ENCODE measurements at places on chromosomes 13 and 19.

GRCh38 chr19:50873056-50873455, at the start of gene KLK2:
KLK2 (plus strand) TSS chr19:50873439; CDS start chr19:50873474, 35 bp downstream.
- DNase-seq: no peak

DNA sequence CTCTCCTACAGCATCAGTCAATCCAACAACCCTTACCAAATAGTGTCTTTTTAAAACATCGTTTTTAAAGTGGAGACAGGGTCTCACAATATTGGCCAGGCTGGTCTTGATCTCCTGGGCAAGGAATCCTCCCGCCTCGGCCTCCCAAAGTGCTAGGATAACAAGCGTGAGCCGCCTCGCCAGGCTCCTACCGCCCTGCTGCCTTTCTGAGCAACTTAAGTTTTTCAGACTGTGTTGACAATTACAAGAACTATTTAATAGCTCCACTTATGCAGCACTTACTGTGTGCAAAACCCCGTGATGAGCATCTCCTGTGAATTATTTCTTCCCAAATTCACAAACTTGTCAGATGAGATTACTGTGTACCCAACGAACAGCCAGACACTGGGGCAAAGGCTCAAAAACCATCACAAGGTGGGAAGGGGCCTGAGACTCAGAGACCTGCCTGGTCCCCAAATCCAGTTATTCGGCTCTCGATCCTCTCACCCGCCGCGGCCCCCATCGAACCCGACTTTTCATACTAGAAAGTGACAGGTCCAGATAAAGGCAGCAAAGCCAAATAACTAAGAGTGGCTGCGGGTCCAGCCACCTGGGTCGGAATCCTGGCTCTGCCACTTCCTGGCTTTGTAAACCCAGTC, 581 bp downstream of the RPL18 start:
- DNase-seq: no peak

DNA sequence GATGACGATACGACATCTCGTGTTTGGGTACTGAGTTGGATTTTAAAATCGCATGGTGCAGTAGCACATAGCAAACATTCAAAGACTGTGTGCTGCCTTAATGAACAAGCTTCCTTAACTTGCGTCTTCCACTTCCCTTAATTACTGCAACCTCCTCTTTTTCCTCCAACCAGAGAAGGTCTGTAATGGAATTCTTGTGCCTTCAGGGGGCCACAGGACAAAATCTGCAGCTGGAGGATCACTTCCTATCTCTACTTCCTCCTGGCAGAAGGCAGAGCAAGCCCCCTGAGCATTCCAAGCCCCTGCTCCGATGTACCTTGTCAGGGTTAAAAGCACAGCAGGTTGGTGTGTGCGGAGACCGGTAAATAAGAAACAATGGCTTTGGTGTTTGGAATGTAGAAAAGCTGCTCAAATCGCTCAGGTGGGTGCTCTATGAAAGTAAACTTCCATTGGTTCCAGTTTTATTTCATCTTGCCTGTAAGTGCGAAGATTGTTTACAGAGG, 151.3 kb upstream of the UQCRFS1 start:
- no peak for DNase-seq

DNA sequence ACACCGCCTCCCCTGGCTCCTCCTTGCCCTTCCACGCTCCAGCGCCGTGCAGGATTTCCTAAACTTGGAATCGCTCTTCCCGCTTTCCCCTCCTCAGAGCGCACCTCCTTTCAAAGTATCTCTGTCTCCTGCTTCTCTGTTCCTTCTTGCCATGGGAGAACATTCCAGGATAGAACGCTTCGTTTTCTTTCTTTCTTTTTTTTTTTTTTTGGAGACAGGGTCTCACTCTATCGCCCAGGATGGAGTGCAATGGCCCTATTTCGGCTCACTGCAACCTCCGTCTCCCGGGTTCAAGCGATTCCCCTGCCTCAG, 574 bp upstream of the XPO4 start:
- no peak for DNase-seq

DNA sequence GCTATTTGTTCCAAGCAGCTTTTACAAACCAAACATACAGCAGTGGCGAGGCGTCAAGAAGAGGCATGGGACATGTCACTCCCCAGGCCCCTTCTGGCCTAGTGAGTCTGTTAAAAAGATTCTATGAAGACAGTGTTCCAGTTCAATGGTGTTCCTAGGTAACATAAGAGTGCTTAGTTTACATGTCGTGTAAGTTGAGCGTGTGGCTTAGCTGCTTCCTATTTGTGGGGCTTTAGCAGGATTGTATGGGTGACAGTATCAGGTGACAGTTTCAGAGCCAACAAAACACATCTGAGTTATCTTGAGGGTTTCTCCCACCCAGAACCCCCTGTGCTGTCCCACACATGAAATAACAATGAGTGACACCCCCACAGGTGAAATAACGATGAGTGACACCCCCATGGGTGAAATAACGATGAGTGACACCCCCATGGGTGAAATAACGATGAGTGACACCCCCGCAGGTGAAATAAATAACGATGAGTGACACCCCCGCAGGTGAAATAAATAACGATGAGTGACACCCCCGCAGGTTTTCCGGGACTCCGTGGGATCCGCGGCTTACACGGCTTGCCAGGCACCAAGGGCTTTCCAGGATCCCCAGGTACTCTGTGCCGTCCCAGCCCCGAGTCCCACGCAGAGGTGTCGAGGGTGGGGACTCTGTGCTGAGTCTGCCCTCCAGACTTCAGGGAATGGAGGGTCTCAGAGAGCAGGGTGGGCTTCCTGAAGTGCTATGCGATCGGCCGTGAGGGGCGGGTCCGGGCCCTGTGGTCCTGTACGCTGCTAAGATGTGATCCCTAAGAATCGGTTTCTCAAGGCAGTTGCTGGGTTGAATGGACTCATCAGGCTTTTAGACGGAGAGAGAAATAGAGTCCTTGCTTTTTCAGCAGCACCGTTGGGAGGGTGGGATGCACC, 68.6 kb downstream of the RAB20 start:
- no peak for DNase-seq

DNA sequence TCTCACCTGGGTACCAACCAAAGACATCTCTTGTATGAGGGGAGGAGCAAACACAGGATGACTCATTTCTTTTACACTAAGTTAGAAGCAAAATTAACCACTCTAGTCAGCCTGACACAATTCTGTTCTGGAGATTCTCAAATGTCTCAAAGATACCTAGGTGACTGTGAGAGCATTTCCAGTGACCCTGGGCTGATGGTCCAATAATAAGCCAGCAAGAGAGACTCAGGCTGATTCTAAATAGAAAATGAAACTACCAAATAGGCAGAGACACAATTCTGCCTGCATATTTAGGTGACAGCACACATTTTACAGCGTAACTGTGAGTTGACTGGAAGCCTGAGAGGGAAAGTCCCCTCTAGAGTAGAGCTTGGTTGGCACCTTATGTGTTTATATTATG, 16.3 kb downstream of the ZNF91 start:
- DNase-seq: no peak

- no peak for DNase-seq
Measured at GRCh38 chr19:11256189-11256588, 6.1 kb downstream of the DOCK6 start.

GRCh38 chr19:15320116-15320515, 12.2 kb downstream of the BRD4 start:
- no peak for DNase-seq

GRCh38 chr19:32406161-32407003, 812 bp downstream of the DPY19L3 start:
- no peak for DNase-seq

DNA sequence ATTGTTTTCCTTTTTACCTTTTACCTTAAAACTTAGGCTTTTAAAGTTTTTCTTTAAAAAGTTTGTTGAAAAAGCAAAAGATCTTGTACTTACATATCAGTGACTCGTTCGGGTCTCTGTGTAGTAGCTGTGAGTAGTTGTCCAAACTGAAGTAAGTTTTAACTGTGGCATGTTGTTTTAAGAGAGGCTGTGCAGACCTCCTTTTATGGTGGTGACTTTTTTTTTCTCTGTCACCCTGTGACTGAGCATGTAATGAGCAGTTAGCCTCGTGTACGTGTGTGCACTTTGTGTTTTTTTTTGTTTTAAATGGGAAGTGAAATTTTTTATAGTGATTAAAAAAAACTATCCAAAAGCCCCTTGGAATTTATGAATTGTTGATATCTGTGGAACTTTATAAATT, at the start of gene GPR183:
Gene GPR183, minus strand, starts transcription at position 153 of the 400 bp plus-strand sequence. CDS start 11,254 bp downstream, outside the sequence.
- DNase-seq: no peak

DNA sequence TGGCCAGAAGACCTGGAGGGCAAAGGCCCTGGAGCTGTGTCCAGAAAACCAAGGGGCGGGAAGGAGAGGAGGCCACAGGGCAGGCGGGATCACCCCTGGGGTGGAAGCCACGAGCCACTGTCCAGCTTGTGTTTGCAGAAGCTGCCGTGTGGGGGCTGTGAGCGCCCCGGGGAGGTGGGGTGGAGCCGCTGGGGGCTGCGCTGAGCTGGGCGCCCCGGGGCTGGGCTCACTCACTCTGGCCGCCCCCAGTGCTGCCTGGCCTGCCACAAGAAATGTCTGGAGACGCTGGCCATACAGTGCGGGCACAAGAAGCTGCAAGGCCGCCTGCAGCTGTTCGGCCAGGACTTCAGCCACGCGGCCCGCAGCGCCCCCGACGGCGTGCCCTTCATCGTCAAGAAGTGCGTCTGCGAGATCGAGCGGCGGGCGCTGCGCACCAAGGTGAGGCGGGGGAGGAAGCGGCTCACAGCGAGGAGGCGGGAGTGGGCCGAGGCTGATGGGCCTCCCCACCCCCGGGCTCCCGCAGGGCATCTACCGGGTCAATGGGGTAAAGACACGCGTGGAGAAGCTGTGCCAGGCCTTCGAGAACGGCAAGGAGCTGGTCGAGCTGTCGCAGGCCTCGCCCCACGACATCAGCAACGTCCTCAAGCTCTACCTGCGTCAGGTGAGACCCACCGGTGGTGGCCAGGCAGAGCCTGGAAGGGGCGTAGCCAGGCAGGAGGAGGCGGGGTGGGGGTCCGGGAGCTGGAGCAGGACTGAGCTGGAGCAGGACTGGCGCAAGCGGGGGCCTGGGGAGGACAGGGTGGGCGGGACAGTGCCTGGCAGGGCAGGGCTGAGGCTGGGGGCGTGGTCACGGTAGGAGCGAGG, 13.6 kb downstream of the POLR2E start:
- peak; percentile 76 for DNase-seq

- peak; percentile 55 for DNase-seq
Measured at GRCh38 chr13:112073245-112074138, 6.5 kb downstream of the SOX1 start.

- no peak for DNase-seq
Measured at GRCh38 chr19:32865326-32865725, 4.2 kb downstream of the SLC7A9 start.

DNA sequence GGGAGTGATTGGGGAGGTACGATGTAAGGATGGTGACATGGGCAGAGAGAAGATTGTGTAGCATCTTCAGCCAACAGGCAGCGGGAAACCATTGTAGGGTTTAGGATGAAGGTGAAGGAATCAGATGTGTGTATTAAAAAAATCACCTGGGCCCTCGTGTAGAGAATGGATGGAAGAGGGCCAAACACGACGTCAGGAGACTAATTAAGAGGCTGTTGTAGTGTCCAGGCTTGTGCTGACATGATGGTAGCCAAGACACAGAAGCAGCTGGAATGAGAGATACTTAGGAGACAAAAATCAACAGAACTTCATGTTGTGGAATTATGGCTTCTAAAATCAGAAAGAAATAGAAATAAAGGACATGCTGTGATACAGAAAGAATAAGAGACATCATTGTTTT, 41.2 kb upstream of the ARGLU1 start:
- no peak for DNase-seq

DNA sequence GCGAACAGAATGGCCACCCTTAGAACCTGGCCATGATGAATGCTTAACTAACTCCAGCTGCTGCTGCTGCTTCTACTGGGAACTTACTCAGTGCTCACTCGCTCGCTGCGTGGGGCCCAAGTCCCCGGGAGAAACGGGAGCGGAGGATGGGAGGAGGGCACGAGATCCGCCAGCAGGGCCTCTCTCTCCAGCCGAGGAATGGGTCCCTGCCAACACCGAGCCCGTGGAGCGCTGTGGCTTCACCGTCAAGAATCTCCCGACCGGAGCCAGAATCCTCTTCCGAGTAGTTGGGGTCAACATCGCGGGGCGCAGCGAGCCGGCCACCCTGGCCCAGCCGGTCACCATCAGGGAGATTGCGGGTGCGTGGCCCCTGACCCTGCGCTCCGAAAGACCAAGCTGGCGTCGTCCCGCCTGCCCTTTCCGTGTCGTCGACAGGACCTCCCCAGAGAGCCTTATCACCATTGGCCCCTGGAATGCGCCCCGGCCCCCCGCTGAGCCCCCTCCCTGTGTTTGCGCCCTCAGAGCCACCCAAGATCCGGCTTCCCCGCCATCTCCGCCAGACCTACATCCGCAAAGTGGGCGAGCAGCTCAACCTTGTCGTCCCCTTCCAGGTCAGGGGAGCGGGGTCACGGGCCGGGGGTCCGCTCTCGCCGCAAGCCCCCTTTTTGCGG, 17.8 kb upstream of the EMC10 start:
- DNase-seq: no peak

- no peak for DNase-seq
Measured at GRCh38 chr19:43581467-43581866, 5.9 kb downstream of the PINLYP start.

- no peak for DNase-seq
Measured at GRCh38 chr19:44685877-44686276, 13.1 kb upstream of the CEACAM16 start.

DNA sequence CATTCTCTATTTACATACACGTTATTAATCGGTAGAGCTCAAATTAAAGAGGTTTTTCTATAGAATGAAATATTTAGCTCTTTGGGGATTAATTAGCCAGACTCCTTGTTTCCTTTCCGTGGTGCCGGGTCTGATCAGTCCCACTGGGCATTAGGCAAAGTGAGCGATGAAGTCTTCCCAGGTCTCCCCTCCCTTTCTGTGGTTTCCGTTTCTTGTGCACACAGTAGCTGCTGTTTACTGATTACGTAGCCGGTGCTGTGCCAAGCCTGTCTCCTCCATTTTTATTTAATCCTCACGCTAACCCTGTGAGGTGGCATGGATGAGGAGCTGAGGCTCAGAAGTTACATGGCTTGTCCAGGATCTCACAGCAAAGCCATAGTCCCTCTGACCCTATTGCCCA, 9.0 kb downstream of the SLC25A15 start:
- no peak for DNase-seq

GRCh38 chr19:51440846-51441409, 17.3 kb downstream of the SIGLEC8 start:
- no peak for DNase-seq

- DNase-seq: no peak
Measured at GRCh38 chr13:113345486-113345885, 18.4 kb downstream of the GRTP1 start.

DNA sequence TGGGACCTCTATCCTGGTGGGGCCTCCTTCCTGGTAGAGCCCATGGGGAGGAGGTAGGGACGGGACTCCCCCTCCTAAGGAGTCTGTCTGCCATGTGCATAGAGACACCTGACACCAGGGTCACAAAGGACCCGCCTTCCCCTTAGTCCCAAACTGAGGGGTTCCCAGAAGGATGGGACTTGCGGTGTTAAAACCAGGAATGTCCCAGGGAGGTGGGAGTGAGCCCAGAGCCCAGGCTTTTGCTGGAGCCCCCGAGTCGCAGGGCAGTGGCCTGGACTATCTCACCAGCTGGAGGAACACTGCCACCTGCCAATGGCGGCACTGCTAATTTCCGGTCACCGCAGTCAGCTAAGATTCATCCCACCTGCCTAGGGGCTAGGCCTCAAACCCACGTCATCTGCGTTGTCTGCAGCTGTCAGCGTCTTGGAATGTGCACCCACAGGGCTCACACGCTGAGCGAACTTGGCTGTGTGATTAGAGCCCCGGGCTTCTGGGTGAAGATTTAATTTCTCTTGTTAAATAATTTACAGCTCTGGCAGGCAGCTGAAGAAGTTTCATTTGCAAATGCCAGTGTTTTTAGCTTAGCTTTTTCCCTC, 31.9 kb upstream of the ATP11A start:
- DNase-seq: peak; percentile 95

Data from islet precursor cell (in vitro differentiated cells).